ENCODE measurements at places on chromosomes 4 and X.

DNA sequence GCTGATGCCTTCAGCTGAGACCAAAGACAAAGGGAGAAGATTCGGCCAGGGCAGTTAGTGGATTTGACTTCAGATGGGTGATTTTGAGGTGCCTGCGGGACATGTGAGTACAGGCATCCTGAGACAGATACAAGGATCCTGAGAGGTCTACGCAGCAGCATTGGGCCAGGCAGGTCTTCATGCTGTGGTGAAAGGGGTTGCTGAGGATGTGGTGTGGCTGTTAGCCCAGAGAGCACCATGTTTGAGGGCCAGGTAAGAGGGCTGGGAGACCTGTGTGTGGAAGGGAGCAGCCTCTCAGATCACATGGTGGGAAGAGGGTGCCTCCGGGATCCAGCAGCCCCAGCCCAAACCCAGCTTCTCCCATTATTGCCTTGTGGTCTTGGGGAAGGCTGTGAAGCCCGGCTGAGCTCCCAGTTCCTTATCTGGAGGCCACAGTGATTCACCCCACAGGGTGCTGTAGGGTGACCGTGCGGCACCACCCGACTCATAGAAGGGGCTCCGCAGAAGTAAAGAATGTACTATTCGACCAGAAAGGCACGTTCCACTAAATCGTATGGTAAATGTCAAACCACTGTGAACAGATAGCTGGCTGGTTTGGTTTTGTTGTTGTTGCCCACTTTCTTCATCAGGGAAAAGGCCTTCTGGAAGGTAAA lies 27.7 kb upstream of the TADA2B start:
- DNase-seq: no peak

DNA sequence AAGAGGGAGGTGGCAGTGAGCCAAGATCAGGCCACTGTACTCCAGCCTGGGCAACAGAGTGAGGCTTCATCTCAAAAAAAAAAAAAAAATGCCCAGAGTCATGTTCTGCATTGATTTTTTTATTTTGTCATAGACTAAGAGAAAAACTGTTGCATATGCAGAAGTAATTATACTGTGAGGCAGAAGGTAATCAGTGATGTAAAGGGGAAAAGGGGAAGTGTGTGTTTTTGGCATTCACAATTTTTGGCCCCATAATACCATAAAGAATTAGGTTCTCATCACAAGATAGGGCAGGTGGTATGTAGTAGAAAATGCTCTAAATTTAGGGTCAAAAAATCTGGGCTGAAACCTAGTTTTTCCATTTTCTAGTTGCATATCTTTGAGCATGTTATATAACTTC lies 47.3 kb upstream of the GAB1 start:
- no peak for DNase-seq

DNA sequence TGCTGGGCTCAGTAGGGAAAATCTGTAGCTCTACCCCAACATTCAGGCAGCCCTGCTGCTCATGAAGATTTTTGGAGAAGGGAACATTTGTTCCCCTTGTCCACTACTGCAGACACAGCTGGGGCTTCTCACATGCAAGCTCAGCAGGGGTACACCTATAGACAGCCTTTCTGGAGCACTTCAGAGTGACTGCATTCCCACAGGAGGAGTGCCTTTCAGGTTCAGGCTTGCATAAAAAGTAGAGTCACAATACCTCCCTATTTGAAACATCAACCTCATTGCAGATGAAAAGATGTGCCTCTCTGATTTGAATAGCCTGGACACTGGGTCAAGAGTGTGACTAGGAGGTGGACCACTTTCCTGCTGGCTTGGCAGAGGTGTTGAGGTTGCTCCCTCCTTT lies 53.3 kb upstream of the NAP1L2 start:
- no peak for DNase-seq

- DNase-seq: no peak
These were observed 748.6 kb downstream of the STPG2 start for GRCh38 chr4:97394653-97395052.

Measured in frontal cortex (tissue), 4 donors.